Endothelial cell (in vitro differentiated cells): ENCODE measurements at places on chromosomes 11 and 22.

DNA sequence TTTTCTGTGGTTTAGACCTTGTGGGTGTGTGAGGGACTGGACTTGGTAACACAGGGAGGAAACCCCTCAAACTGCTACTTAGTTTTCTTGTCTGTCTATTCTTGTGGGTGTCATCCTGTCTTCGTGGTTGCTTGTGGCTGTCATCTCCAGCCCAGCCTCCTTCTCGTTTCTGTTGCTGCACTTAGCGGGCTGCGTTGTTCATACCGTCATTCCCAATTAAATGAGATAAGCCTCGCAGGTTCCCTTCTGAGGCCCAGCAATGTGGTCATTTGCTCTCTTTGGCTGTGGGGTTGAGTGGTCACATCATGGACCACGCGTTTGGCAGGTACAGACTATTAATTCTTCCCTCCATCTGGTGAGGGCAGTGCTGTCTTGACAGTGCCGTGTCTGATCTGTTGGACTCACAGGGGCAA, 18.8 kb downstream of the PANX1 start:
- DNase-seq = no peak
- no peak overlapping the region for H3K27ac ChIP-seq
- H3K36me3 ChIP-seq = no peaks in the 10 kb centered on the region
- H3K4me1 ChIP-seq = peaks cover 5% of the 10 kb centered on the region

- peaks cover 1% of the 10 kb centered on the region for H3K27me3 ChIP-seq
- no peak overlapping the region for H3K27ac ChIP-seq
- no peaks in the 10 kb centered on the region for H3K4me1 ChIP-seq
- no peak overlapping the region for H3K4me3 ChIP-seq
- H3K36me3 ChIP-seq = peaks cover 11% of the 10 kb centered on the region
- no peak for DNase-seq
Measured at GRCh38 chr11:69400771-69401590, 80.5 kb upstream of the LINC01488 start.

- H3K27ac ChIP-seq = no peak overlapping the region
- H3K4me3 ChIP-seq = no peak overlapping the region
- H3K36me3 ChIP-seq = peaks cover 4% of the 10 kb centered on the region
- peaks cover 34% of the 10 kb centered on the region for H3K4me1 ChIP-seq
- H3K27me3 ChIP-seq = peaks cover 12% of the 10 kb centered on the region
Measured at GRCh38 chr11:71542879-71543777, 5.1 kb upstream of the KRTAP5-9 start.

- peak overlapping the region; percentile 78 for H3K27ac ChIP-seq
- peaks cover 8% of the 10 kb centered on the region for H3K27me3 ChIP-seq
- H3K4me3 ChIP-seq = peak overlapping the region; percentile 94
- peaks cover 37% of the 10 kb centered on the region for H3K4me1 ChIP-seq
- H3K36me3 ChIP-seq = peaks cover 3% of the 10 kb centered on the region
Measured at GRCh38 chr11:3855808-3856491, 486 bp downstream of the STIM1 start.

GRCh38 chr22:46280063-46280817, 12.4 kb downstream of the TTC38 start:
- DNase-seq = no peak
- peaks cover 42% of the 10 kb centered on the region for H3K36me3 ChIP-seq
- H3K4me1 ChIP-seq = no peaks in the 10 kb centered on the region
- H3K4me3 ChIP-seq = no peak overlapping the region

- H3K4me3 ChIP-seq = no peak overlapping the region
- no peak overlapping the region for H3K27ac ChIP-seq
- H3K27me3 ChIP-seq = no peaks in the 10 kb centered on the region
- no peaks in the 10 kb centered on the region for H3K36me3 ChIP-seq
Measured at GRCh38 chr11:99256614-99257013, 235.9 kb downstream of the CNTN5 start.

GRCh38 chr11:125394296-125394695, 101.8 kb downstream of the FEZ1 start:
- peaks cover 1% of the 10 kb centered on the region for H3K27me3 ChIP-seq
- H3K4me1 ChIP-seq = peaks cover 49% of the 10 kb centered on the region
- peaks cover 7% of the 10 kb centered on the region for H3K36me3 ChIP-seq
- H3K27ac ChIP-seq = no peak overlapping the region
- no peak overlapping the region for H3K4me3 ChIP-seq

DNA sequence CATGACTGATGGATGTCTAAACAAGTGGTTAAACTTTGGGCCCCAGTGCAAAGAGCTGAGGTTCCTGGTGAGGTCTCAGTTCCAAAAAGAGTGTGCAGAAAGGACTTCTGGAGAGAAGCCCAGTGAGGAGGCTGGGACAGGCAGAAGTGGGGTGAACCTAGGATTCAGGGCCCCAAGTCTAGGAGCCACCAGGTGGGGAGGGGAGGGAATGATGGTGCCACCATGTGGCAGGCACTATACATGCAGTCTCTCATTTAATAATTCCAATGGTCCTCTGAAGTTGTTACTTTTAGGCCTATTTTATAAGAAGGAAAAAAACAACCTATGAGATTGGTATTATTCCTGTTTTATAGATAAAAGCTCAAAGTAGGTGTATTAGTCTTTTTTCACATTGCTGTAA, 102.0 kb downstream of the INSC start:
- no peaks in the 10 kb centered on the region for H3K27me3 ChIP-seq
- H3K27ac ChIP-seq = no peak overlapping the region
- DNase-seq = no peak
- H3K4me3 ChIP-seq = no peak overlapping the region
- H3K36me3 ChIP-seq = no peaks in the 10 kb centered on the region
- peaks cover 7% of the 10 kb centered on the region for H3K4me1 ChIP-seq

DNA sequence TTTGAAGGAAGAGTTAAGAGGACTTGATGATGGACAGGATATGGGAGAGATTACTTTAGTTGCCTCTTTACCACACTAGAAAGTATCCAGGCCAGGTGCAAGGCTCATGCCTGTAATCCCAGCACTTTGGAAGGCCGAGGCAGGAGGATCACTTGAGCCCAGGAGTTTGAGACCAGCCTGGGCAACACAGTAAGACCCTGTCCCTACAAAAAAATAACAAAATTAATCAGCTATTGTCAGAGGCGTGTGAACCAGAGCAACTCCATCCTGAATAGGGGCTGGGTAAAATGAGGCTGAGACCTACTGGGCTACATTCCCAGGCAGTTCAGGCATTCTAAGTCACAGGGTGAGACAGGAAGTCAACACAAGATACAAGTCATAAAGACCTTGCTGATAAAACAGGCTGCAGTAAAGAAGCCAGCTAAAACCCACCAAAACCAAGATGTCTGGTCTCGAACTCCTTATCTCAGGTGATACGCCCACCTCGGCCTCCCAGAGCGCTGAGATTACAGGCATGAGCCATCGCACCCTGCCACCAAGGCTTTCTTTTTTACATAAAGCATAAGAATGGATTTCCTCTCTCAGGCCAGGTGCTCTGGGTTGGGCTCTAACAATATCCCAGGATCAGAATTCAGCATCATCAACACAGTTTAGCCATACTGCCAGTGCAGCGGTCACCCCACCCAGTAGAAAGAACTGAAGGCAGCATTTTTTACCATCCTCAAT, 17.8 kb downstream of the PI4KA start:
- H3K27ac ChIP-seq = no peak overlapping the region
- H3K27me3 ChIP-seq = peaks cover 3% of the 10 kb centered on the region
- no peak for DNase-seq
- no peaks in the 10 kb centered on the region for H3K36me3 ChIP-seq
- peaks cover 21% of the 10 kb centered on the region for H3K4me1 ChIP-seq

DNA sequence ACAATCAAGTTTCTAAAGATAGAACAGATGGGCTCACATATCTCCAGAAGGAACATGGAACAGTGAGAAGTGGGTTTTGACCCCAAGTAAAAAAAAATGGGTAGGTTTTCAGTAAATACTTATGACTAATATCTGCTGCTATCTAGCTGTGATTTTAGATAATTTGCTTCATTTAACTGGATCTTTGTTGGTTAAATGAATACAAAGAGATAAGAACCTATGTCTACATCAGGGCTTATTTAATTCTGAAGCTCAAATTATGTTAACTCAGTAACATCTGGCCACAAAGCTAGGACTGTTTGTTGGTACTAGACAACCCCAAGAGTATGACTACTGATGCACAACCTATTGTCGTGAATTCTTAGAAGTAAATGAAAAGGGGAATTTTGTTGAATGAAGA, 144.4 kb upstream of the SESN3 start:
- H3K4me3 ChIP-seq = no peak overlapping the region
- H3K27ac ChIP-seq = no peak overlapping the region
- peaks cover 3% of the 10 kb centered on the region for H3K4me1 ChIP-seq
- H3K36me3 ChIP-seq = no peaks in the 10 kb centered on the region

DNA sequence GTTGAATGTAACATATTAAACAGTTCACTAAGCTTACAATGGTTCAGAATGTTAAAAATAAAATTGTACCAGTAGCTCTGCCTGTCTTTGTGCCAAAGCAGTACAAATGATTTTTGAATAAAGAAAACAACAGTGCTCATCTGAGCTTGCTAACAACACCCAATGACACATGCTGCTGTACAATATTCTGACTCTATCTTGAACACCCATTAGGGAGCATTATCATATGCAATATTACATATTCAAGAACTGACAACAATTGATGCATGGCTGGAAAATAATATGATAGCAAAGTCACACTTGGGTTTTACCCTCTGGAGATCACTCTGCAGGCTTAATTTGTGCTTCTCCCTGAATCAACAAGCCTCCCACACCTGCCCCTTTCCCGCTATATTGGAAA, 953.7 kb downstream of the OPCML start:
- no peak overlapping the region for H3K4me3 ChIP-seq
- no peak for DNase-seq
- no peak overlapping the region for H3K27ac ChIP-seq
- no peaks in the 10 kb centered on the region for H3K4me1 ChIP-seq
- H3K27me3 ChIP-seq = no peaks in the 10 kb centered on the region
- no peaks in the 10 kb centered on the region for H3K36me3 ChIP-seq

DNA sequence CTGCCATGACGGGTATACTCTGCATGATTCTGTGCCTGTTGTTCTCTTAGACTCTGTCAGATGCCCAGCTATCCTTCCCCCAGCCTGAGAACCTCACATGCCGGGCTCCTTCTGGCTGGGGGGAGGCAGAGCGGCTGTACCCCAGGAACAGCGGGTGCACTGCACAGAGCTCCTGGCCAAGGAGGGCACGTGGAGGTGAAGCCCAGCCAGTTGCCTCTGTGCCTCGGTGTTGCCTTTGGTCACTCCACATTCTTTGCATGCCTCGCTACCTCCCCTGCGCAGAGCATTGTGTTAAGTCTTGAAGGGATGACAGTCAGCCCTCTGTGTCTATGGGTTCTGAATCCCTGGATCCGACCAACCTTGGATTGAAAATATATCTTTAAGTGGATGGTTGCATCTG, 77.7 kb downstream of the FEZ1 start:
- H3K4me1 ChIP-seq = peaks cover 2% of the 10 kb centered on the region
- peaks cover 13% of the 10 kb centered on the region for H3K36me3 ChIP-seq
- H3K27ac ChIP-seq = no peak overlapping the region
- H3K27me3 ChIP-seq = peaks cover 8% of the 10 kb centered on the region

DNA sequence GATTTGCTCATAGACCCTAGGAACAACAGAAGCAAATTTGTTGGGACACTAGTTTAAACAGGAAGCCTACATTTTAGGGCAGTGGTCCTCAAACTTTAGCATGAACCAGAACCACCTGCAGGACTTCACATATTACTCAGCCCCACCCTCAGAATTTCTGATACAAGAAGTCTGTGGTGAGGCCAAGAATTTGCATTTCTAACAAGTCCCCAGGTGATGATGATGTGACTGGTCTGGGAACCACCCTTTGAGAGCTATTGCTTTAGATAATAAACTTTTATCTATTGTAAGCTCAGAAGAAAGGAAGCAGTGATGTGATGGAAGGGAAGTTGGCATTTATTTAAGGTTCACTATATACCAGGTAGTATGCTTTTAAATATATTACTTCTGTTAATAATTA, 194.0 kb downstream of the FAM181B start:
- H3K36me3 ChIP-seq = no peaks in the 10 kb centered on the region
- no peak overlapping the region for H3K4me3 ChIP-seq
- no peaks in the 10 kb centered on the region for H3K27me3 ChIP-seq
- no peaks in the 10 kb centered on the region for H3K4me1 ChIP-seq
- no peak for DNase-seq
- H3K27ac ChIP-seq = no peak overlapping the region

DNA sequence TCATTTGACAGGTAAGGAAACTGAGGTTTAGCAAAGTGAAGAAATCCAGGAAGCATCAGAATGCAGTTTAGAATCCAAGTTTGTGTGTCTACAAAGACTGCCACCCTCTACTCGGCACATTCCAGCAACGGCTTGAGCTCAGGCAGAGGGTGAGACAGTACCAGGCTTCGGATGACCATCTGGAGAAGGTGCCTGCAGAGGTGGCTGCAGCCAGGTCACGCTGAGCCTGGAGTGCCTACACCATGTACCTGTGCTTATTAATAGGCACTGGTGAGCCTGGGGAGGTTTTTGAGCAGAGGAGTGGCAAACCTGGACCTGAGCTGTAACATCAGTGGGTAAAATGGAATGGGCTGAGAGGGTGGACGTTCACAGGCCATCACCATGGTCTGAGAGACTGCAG, 4.7 kb downstream of the FXYD6 start:
- H3K27me3 ChIP-seq = peaks cover 13% of the 10 kb centered on the region
- peaks cover 21% of the 10 kb centered on the region for H3K4me1 ChIP-seq
- H3K4me3 ChIP-seq = no peak overlapping the region
- no peak overlapping the region for H3K27ac ChIP-seq
- no peak for DNase-seq
- no peaks in the 10 kb centered on the region for H3K36me3 ChIP-seq

DNA sequence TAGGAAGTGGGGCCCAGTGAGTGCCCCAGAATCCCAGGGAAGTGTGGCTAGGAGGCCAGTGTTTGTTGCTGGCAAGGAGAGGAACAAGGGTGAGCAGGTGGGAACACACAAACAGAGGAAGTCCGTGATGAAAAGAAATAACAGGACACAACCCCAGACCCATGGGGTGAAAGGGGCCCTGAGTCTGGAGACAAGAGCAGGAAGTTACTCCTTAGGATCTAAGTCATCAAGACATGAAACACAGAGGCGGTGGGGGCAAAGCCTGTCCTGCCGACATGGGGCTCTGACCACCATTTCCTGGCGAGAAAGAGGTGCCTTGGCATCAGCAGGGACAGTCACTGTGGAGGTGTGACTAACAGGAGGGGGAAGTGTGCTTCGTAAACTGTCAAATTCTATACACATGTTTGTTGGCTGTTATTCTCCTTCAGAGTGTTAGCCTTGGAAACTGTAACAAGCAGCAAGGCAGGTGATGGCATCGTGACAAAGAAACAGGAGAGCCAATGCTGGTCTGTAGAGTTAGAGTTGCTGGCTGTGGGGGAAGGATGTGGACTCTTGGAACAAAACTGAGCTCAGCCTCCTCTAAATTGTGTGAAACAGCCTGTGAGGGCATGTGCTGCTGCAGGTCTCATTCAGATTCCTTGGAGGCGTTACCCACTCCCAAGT, 21.7 kb downstream of the CHST1 start:
- peak; percentile 50 for DNase-seq
- H3K4me1 ChIP-seq = peaks cover 70% of the 10 kb centered on the region
- peaks cover 21% of the 10 kb centered on the region for H3K36me3 ChIP-seq
- peak overlapping the region; percentile 22 for H3K4me3 ChIP-seq
- peak overlapping the region; percentile 99 for H3K27ac ChIP-seq
